ENCODE measurements at places on chromosomes 5 and 9.

DNA sequence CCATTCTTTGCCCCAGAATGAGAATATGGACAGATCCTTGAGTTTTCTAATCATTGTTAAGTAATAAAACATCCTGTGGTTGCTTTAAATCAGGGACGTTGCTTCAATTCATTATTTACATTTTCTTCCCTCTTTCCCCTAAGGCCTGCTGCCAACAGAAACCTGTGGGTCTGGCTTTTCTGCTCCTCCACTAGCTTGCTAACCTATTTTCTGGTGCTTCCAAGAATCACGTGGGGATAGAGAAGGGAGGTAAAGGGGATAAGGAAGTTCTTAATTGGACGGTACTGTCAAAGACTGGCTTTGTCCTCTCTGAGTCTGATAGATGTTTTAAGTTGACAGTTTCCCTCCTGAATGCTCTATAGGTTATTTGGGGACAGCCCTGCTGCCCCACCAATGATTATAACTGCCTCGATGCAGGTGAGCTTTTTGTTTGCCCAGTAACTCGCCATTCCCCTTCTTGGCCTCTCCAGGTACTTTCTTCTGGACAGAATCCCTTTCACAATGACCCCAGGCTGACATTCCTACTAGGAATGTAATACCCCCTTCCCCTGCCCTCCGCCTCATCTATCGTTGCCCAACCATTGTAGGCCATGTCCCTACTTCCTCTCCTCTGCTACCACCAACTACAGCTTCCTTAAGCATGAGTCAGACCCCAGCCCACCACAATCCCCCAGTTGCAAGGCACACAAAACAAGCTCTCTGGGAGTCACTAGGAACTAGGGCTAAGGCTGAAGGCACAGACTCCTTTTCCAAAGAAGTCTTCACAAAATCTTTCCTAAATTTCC is 19.9 kb upstream of the CPEB4 start:
- DNase-seq: no peak

DNA sequence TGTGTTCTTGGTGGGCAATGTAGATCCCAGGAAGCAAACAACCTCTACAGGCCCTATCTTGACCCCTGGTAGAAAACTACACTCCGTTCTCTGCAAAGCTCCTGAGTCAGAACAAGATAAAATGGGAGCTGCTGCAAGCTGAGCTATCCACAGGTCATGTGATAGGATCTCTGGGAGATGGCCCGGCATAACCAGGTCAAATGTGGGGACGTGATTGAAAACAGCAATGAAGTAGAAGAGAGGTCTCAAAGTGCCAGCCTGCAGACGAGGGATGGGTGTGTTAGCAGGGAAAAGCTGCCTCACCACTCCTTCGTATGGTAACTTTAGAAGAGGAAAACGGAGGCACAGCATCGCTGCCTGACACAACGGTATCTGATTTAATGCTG is 25.0 kb downstream of the NRG2 start:
- no peak for DNase-seq

GRCh38 chr5:81632679-81633078 is 118.2 kb downstream of the SSBP2 start:
- DNase-seq: no peak

DNA sequence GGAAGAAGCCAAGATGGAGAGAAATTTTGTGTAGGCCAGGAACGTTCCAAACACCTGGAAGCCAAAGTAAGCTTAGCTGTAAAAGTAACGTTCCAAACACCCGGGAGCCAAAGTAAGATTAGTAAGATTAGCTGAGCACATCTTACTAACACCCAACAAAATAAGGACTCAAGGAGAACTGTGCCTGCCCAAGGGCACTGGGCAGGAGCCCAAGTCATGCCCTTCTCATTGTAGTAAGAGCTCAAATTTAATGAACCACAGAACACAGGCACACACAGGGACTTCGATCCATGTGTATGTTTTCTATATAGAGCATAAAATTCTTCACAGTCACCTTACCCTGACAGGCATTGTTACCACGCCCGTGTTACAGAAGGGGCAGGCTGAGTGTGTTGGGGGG is 36.1 kb upstream of the NXNL2 start:
- no peak for DNase-seq

DNA sequence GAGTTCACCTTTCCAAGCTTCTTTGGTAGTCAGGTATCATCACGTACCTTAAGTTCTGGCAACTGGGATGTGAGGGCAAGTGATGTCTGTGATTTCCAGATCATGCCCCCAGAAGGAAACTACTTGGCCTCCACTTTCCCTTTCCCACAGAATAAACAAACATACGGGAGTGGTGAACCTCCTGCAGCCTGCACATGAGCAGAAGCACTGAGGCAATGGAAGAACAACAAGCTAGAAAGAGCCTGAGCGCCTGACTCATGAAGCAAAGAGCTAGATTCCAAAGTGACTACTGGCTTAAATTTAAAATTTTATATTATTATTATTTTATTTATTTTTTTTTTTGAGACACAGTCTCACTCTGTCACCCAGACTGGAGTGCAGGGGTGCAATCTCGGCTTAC is 35.0 kb downstream of the ARL15 start:
- DNase-seq: no peak

GRCh38 chr5:169369130-169369529 is 68.2 kb upstream of the SLIT3 start:
- DNase-seq: no peak
